ENCODE measurements at places on chromosomes 1 and 21.

GRCh38 chr21:14744368-14744767 lies 198.3 kb upstream of the SAMSN1 start:
- no peak for DNase-seq

DNA sequence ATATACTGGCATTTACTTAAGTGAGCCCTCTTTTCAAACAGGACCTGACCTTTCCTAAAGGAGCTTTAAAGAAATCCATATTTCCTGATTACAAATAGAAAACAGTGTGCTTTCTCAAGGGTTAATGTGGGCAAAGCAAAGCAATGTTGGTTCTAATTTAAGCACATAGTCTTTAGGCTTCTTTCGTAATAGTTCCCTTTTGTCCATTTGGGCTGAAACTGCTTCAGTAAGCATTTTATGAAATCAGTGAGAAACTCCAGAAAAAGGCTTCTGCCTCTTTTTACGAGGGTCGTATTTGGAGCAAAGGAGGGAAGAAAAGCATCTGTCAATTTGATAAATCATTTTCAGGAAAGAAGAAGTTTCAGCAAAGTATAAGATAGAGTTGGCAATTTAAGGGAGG lies 331.2 kb downstream of the KIF26B start:
- no peak for DNase-seq

- DNase-seq = peak; percentile 63
These were observed 562 bp downstream of the SYTL1 start for GRCh38 chr1:27342391-27342777.

- peak; percentile 64 for DNase-seq
These were observed 696 bp downstream of the TGFB2 start for GRCh38 chr1:218345673-218346390.

- DNase-seq = peak; percentile 72
These were observed 7.4 kb downstream of the WDR77 start for GRCh38 chr1:111441573-111442192.

DNA sequence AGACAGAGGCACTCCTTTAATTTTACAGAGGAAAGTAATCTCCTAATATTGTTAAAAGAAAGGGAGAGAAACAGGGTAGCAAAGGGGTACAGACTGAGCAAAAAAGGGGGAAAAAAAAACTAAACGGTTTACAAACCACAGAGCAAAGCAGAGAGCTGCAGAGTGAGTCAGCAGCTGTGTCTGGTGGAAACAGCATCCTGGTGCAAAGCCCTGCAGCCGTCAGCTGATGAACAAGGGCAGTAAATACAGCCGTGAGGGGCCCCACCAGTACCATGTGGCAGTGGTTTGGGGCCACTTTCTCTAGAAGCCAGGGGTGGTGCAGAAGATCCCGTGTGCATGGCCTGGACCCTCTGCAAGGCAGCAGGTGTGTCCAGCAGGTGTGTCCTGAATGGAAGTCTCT lies 111.3 kb downstream of the ERG start:
- no peak for DNase-seq

GRCh38 chr1:26598890-26599289 lies 69.3 kb downstream of the RPS6KA1 start:
- DNase-seq = no peak

GRCh38 chr21:35244514-35244913 lies 195.4 kb upstream of the RUNX1 start:
- no peak for DNase-seq

DNA sequence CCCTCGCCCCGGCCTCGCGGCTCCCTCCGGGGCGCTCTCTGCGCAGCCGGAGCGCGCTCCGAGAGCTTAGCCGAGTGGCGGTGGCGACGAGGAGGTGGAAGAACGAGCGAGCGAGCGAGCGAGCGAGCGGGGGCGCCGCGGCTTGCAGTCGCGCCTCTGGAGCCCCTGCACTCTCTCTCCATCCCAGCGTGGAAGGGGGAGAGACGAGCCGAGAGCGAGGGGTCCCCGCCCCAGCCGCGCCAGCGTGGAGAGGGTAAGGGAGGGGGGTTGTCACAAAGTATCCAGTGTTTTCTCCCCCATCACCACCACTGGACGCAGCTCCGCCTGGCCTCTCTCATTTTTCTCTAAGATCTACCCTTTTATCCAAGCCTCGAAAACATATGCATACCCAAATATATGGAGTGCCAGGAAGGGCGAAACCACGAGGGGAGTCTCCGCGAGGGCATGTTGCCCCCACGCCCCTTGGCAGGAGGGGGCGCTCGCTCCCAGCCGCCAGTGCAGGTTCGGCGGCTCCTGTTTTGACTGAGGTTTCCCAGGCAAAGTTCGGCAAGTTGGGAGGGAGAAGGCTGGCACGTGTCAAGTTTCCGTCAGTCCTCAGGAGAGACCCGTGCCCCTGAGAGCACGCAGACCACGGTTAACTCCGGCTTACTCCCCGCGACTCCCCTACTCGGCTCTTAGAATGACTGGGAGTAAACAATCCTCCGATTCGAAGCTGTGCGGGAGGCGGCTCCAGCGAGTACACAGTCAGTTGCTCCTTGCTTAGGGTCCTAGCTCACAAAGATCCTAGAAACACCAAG lies 569 bp upstream of the DAB1 start:
- DNase-seq = peak; percentile 49

- DNase-seq = no peak
These were observed 1690.5 kb downstream of the KCNT2 start for GRCh38 chr1:194917769-194918168.

DNA sequence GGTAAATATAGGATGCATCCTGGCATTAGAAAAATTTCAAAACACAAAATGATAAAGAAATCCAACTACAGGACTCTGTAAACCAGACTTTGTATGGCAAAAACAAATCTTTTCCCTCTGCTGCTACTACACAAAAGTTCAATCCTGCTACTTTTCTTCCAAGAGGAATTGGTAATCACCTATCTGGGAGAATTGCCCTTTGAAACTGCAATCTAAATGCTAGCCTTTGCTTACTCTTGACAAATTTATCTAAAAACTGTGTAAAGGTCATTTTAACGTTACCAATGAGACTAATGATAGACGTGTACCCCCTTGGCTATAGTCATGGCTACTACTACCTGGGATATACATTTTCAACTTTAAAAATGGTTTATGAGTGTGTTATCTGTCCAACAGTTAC lies 837.9 kb upstream of the CXADR start:
- DNase-seq = no peak

DNA sequence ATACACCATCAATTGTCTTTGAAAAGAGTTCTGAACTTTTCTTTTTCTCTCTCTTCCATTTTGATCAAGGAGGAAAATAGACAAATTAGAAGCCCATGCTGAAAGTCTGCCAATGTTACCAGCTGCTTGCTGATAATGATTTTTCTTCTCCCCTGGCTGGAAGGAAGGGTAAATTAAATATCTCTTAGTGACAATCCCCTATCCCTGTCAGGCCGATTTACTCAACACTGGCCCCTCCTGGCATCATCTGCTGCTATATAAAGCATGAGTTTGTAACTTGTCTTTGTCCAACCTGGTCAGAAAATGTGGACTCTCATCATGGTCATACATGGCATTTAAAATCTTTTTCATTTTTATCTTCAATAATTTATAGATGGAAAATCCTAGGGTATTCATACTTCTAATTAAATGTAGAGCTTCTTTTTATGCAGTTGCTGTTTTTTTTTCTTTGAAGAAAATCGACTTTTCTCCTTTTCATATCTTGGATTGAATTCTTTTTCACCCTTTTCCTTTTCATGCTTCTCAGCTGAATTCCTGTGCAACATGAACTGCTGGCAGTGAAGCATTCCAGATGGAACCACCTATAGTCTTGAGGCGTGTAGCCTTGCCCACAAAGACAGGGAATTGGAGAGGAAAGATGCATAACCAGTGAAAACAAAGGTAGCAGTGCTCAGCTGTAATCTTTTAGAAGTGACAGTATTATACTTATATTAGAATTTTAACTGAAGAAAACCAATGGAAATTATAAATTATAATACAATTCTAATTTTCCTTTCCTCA lies 214.7 kb upstream of the PTGFR start:
- no peak for DNase-seq

GRCh38 chr1:113931451-113931851 lies 2.3 kb downstream of the HIPK1 start:
- DNase-seq = no peak

- no peak for DNase-seq
These were observed 21.4 kb upstream of the PTPRC start for GRCh38 chr1:198617406-198617805.

DNA sequence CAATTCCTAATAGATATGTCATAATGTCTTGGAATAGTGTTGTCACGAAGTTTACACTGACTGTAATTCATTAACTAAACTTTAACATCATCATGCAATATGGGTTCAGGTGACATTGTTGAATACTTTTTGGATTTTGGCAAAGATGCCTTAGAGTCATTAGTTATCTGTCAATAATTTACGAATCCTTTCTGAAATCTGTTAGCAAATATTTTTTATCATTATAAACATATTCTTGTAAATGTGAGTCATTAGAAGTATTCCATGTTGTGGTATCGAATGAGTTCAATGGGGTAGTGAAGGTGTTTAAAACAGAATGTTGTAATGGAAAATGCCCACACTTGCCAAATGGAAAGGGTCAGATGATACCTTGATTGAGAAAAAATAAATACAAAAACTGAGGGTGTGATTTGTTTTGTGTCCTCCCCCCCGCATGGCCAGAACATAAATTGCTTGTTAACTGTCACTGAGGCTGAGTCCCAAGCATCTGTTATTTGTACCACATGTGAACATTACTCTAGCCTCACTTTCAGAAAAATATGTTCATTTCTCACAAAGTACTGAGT lies 5.2 kb upstream of the NR5A2 start:
- DNase-seq = no peak

DNA sequence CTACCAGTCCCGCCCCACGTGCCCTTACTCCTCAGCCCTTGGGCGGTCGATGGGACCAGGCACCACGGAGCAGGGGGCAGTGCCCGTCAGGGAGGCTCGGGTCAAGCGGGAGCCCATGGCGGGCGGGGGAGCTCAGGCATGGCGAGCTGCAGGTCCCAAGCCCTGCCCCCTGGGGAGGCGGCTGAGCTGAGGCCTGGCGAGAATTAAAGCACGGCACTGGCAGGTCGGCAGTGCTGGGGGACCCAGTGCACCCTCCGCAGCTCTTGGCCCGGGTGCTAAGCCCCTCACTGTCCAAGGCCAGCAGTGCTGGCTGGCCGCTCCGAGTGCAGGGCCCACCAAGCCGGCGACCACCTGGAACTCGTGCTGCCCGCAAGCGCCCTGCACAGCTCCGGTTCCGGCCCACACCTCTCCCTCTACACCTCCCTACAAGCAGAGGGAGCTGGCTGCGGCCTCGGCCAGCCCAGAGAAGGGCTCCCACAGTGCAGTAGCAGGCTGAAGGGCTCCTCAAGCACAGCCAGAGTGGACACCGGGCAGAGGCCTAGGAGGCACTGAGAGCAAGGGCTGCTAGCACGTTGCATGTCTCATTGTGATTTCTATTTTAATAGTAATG lies 166.8 kb upstream of the FMN2 start:
- no peak for DNase-seq

GRCh38 chr21:36630485-36631206 lies 68.3 kb upstream of the SIM2 start:
- DNase-seq = peak; percentile 90

GRCh38 chr1:43834280-43835081 lies 99.1 kb upstream of the ARTN start:
- DNase-seq = peak; percentile 60

DNA sequence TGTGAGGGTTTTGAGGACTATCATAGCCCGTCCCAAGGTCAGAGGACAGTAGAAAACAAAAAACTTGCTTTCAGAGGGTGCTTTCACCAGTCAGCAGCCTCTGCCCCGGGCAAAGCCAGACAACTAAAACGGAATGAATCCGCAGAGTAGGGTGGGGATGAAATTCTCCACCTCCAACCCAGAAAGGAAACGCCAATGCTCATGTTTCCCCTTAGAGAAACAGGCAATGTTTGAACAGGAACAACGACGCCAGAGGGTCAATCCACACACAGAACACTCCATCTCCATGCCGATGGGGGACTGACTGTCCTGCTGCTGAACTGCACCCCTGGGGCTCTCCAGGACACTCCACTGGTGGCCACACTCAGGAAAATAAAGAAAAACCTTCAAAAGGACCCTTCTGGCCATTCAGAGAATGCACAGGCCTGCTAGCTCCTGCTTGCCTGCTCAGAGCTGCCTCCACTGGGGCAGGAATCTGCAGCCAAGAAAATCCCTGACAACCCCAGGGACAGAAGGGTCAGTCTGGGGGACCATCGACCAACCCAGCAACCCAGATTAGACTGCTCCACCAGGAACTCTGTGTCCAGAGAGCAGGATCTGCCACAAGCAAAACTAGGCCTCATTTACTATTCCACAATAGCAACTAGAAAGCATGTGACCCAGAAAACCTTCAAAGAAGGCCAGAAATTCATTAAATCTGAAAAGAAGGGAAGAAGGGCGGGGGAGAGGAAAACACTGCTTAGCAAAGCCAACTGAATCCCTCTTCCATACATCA lies 116.0 kb downstream of the TOMM20 start:
- peak; percentile 63 for DNase-seq

DNA sequence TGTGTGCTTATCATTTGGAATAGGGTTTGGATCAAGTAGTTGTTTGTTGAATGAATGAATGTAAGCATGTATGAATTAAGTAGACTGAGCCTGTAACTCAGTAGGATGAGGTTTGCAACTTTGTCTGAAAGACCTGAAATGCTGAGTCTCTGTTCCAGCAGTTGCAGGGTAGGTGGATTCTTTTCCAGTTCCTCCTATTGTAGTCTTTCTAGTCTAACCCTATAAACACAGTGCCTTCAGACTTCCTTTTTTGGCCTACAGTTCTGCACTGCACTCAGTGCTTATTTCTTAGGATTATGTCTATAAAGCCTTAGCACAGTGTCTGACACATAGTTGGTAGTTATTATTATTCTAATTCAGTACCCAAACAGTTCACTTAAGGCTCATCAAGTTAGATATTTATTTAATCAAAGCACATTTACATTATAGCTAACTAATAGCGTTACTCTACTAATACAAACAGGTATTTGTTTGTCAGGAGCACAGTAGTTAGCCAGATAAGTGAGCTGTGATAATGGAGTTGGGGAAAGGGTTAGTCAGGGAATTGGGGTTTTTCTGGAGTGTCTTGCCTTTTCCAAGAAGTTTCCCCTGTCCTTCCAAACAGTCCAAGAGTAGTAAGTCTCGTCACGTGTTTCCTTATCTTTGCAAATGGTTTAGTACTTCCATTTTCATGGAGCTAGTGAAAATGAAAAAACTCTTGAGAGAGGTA lies 45.0 kb downstream of the ABCD3 start:
- no peak for DNase-seq

DNA sequence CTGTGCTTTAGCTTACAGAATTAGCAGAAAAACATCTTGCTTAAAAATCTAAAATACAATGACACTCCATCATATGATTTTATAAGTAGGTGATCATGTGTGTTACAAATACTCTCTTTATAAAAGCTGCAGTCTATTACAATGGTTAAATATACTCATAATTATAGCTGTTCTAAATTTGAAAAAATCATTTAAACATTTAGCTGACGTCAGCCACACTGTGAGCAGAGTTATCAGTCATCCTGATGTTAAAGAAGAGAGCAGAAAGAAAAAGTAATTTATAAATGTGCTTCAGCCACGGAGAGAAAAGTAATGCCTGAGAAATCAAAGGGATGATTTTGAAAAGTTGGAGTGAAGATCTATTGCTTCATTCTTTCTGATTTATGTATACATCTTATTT lies 1325.9 kb upstream of the B3GALT2 start:
- DNase-seq = no peak

Data from activated CD8-positive, alpha-beta memory T cell treated with anti-CD3 and anti-CD28 coated beads, Interleukin-2, amount 50 U/mL, for 48 hours (primary cell).